ENCODE measurements at places on chromosomes 7 and 10.
A peak's percentile ranks its signal among the peaks of the same experiment; 100 is the strongest.

DNA sequence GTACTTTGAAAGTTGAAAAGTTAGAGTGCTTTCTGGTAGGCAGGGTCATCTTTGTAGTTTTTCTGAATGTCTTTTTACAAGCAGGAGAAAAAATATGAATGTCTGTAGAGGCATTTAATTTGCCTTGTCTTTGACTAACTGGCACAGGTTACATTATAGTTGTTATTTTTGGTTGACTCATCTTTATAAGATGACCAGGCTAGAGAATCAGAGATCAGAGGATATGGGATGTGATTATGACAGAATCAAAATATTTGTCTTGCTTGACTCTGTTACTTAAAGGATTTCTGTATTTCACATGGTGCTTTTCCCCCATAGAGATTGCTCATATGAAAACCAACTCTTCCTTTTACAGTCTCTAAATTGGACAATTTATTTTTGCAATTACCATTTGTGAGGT, 2.4 kb downstream of the ZMYND11 start:
- no peak for DNase-seq

- DNase-seq, result no peak
Observed at GRCh38 chr10:14658331-14659127, 116.2 kb downstream of the FAM107B start.

- no peak for DNase-seq
Observed at GRCh38 chr10:96341219-96342182, 17.3 kb downstream of the OPALIN start.

GRCh38 chr7:47970761-47971160, 8.7 kb downstream of the HUS1 start:
- DNase-seq, result no peak

DNA sequence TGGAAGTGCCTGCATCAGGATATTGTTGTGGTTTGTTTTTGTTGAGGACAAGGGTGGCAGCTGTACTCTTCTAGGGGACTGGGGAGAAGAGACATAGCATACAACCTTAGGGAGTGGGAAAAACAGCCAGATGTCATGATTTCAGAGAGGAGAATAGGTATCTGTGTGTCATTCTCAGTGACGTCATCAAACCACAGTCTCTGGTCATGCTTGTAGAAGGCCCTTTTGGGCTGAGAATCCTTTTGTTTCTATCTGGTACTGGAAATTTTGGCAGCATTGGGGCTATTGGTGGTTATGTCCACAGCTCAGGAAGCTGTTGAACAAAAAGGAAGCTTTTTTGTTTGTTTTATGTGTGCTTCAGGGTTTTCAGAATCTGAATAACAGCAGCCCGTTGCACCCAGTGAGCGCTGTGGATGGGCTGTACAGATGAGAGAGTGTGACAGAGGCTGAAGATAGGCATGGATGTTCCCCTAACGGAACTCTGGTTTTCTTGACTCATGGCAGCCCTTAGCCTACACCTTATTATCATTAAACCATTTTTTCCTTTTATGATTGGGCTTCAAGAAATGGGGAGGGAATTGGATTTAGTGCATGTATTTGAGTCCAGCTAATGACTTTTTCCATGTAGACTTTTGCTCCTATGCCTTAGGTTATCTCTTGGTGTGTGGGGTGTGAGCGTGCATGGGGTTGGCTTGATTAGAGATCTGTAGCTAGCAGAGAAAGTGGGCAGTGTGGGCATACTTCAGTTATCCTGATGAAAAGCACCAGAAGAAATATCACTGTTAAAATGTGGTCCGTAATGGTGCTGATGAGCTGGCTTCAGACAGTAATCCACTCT, 65.7 kb downstream of the SND1 start:
- DNase-seq, result no peak

GRCh38 chr10:112507046-112507445, 60.0 kb downstream of the VTI1A start:
- no peak for DNase-seq

DNA sequence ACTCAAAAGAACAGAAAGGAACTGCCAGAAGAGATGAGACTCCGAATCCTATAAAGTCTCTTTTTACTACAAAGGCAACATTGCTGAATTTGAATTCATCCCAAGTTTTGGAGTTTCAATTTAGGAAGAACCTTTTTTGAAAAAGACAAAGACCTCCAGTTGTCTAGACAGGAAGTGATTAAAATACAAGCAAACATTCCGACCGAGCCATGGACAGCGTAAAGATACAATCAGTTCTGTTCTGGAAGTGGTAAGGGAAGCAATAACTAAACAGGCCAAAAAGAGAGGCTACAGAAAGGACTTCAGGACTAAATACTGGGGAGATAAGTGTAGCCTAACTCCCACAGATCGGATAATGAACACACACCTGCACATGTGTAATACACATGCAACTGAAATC, 101.0 kb downstream of the SMURF1 start:
- DNase-seq, result no peak

GRCh38 chr10:90969947-90970673, 49.2 kb upstream of the ANKRD1 start:
- DNase-seq, result no peak

DNA sequence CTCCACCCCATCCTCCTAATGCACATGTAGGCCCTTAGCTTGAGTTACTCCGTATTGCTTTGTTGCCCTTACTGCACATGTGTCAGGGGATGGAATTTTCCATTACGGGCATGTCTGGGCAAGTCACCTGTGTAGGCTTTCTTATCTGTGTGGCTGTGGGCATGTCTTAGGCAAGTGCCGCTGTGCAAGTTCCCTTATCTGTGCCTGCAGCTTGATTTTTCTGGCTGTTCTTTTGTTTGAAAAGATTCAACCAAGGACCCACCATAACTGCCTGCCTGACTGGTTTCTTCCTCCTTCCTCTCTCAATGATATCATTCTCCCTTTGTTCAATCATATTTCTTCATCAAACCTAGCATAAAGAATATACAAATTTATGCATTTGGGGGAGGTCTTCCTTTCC, 88.5 kb downstream of the AKR1D1 start:
- no peak for DNase-seq

- peak; percentile 42 for DNase-seq
Observed at GRCh38 chr10:132967540-132967939, 25.2 kb upstream of the CFAP46 start.

DNA sequence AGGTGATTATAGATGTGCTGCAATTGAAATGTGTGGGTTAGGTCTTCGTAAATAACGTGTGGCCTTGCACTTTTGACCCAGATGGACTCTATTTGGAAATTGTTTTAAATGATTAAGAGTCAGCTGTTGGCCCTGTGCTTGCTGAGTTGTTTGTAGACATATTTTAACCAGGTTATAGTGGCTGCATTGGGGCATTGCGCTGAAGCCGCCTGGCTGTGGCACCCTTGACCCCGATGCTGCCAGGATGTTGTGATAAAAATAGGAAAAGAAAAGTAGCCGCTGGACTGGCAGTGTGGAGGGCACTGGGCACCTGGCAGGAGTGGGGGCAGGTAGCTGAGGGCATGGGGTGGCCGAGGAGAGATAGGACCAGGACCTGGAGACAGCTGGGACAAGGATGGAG, 13.4 kb downstream of the LRRC27 start:
- peak; percentile 46 for DNase-seq

DNA sequence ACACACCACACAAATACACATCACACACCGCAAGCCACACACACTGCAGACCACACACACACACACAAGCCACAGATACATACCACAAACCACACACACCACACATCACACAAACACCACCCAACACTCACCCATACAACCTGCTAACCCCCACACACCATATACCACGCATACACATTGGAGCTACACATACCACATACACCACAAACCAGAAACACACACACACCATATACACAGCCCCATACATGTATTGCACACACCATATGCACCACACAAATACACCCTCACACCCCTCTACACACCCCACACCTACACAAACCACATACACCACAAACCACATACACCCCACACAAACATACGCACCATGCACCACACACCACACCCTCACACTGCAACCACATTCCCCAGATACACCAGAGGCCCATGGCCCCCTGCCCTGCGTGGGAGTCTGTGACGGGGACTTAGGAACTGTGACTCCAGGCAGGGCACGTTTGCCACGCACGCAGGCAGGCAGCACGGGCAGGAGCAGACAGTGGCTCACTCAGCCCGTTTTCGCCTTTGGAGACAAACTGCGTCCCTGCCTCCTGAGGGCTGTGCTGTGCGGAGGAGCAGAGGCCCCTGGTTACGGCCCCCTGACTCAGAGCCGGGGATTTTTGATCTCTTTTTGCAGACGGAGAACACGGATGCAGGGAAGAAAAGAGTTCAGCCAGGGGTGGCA, 52.6 kb downstream of the TMEM209 start:
- DNase-seq, result no peak
